ENCODE measurements at places on chromosomes 3 and 15.

GRCh38 chr15:27361438-27361837, 390.5 kb downstream of the GABRG3 start:
- no peak for DNase-seq

GRCh38 chr3:161395115-161396012, 24.0 kb upstream of the SPTSSB start:
- DNase-seq: no peak

GRCh38 chr3:172333042-172333377, 115.2 kb downstream of the GHSR start:
- DNase-seq: no peak

DNA sequence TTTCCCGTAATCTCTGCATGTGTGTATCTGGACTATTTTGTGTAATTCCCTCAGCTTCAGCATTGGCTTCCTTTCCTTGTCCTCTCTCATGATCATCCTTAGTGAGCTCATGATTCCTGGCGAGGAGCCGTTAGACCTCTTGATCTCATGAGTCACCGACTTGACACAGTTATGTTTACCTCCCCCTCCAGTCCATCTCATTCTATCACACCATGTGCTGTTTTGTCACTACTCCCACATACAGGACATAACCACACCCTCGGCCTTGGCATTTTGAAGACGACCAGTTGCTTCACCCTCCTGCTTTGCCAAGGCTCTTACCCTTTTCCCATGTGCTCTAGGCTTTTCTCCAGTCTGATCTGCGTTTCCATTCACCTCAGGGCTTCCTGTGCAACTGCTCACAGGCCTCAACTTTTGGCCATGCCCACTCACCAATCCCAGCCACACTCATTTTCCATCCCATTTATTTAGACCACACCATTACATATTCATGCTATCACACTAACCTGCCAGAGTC, 41.5 kb downstream of the CP start:
- DNase-seq: no peak

DNA sequence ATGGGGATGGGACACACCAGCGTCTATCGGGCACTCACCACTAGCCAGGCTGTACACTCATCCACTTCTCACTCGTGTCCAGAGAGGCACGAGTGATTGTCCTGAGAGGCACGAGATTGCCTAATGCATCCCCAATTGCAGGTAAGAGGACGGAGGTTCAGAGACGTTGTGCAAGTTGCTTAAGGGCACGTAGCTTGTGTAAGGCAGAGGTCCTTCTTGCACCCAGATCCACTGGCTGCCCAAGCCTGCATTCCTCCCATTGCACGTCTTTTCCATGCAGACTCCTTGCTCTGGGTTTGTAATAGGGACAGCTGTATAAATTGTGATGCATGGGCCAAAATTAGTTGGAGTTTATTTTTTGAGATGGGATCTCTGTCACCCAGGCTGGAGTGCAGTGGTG, 264.3 kb downstream of the PLCL2 start:
- DNase-seq: no peak

- no peak for DNase-seq
These were observed 186.3 kb downstream of the MCTP2 start for GRCh38 chr15:94417501-94418293.

DNA sequence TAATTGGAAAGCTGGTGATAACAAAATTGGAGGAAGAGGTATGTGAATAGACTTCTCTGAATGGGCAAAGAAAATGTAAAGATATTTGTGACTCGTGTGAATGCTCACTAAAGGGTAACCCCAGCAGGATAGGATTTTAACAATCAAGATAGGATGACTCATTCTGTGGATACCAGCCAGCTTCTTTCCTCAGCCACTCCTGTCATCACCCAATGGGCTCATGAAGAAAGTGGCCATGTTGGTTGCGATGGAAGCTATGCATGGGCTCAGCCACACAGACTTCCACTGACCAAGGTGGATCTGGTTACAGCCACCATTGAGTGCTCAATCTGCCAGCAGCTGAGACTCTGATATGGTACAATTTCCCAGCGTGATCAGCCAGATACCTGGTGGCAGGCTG, 40.9 kb downstream of the STRIT1 start:
- DNase-seq: no peak

DNA sequence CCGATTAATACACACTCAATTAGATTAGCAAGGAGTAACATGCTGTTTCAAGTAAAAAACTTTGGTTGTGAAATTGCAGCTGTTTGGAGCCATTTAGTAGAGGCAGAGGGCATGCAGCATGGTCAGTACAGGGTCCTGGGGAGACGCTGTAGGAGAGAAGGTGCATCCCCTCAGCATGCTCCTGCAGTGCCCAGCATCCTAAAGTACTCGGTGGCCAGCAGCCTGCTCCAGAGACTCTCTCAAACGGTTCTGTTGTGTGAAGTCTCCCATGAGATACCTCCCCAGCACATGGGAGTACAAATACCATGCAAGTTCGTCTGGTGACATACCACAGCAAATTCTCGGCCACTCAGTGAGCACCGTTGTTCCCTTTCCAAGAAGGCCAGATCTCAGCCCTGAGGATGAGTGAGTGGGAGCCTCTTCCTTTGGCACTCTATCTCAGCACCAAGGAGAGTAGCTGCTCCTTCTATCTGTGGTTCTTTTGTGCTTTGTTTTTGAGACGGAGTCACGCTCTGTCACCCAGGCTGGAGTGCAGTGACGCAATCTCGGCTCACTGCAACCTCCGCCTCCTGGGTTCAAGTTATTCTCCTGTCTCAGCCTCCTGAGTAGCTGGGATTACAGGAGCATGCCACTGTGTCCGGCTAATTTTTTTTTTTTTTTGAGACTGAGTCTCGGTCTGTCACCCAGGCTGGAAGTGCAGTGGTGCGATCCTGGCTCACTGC, 72.7 kb downstream of the TJP1 start:
- DNase-seq: no peak

- no peak for DNase-seq
These were observed 26.7 kb downstream of the SNTN start for GRCh38 chr3:63679186-63679585.

GRCh38 chr15:25339431-25339830, 99.4 kb downstream of the UBE3A start:
- no peak for DNase-seq

- no peak for DNase-seq
These were observed 25.0 kb upstream of the VPS39 start for GRCh38 chr15:42233107-42233506.

DNA sequence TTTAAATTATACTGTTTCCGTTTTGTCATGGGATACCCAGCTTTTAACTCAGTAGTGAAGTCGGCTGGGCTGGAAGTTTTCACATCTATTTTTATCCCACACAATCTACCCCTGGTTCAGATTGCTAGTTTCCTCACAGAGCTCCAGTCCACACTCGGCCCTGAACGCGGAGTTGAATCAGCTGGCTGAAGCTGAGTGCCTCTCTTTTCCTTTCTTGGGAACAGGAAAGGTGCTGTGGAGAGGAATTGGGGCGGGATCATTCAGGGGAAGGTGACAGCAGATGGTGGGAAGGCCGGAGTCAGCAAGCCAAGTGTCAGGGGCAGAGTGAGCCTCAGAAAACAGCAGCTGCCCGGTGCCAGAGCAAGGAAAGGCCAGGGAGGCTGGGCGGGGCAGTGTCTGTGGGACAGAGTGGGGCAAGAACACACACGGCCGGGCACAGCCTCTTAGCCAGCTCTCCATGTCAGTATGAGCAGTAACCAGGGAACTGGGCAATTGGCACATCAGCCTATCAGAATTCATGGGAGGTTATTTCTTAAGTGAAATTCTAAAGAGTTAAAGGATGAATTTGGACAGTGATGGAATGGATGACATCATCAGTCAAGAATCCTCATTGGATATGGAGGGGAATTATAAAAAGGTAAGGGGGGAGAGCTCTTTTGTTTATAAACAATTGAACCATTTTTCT, 135.7 kb upstream of the IL12A start:
- DNase-seq: no peak

- DNase-seq: no peak
These were observed 149.3 kb downstream of the VPS13C start for GRCh38 chr15:61910839-61911369.

GRCh38 chr15:45904019-45904418, 269.2 kb downstream of the SQOR start:
- no peak for DNase-seq

DNA sequence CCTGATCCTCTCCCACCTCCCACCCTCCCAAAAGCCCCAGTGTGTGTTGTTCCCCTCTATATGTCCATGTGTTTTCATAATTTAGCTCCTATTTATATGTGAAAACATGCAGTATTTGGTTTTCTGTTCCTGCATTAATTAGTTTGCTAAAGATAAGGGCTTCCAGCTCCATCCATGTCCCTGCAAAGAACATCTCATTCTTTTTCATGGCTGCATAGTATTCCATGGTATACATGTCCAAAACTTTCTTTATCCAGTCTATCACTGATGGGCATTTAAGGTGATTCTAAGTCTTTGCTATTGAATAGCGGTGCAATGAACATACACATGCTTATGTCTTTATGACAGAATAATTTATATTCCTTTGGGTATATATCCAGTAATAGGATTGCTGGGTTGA, 53.4 kb downstream of the DCBLD2 start:
- DNase-seq: no peak

- DNase-seq: no peak
These were observed 525.8 kb downstream of the SHQ1 start for GRCh38 chr3:72322264-72322976.

- DNase-seq: no peak
These were observed 121.4 kb downstream of the OCA2 start for GRCh38 chr15:27977696-27978095.

- no peak for DNase-seq
These were observed 110.2 kb downstream of the RORA start for GRCh38 chr15:61118885-61119284.

DNA sequence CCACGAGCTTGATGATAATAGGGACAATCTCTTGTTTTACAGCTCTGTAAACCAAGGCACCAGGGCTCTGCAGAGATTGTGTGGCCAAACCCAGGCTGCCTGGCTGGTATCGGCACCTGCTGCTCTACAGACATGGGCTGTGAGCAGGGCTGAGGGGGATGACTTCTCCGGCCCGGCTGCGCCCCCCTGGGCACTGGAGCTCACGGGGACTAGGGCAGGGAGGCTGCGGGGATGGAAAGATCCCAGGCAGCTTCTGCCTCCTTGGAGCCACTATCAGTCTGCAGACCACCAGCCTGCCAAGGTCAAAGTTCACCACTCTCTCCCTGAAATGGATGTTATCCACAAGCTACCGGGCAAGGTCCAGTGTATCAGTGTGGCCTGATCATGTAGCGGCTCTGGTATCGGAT, 22.0 kb upstream of the PIGZ start:
- no peak for DNase-seq

- no peak for DNase-seq
These were observed 14.4 kb downstream of the WWTR1 start for GRCh38 chr3:149643482-149643798.

- no peak for DNase-seq
These were observed 10.3 kb upstream of the CD47 start for GRCh38 chr3:108100906-108101660.

DNA sequence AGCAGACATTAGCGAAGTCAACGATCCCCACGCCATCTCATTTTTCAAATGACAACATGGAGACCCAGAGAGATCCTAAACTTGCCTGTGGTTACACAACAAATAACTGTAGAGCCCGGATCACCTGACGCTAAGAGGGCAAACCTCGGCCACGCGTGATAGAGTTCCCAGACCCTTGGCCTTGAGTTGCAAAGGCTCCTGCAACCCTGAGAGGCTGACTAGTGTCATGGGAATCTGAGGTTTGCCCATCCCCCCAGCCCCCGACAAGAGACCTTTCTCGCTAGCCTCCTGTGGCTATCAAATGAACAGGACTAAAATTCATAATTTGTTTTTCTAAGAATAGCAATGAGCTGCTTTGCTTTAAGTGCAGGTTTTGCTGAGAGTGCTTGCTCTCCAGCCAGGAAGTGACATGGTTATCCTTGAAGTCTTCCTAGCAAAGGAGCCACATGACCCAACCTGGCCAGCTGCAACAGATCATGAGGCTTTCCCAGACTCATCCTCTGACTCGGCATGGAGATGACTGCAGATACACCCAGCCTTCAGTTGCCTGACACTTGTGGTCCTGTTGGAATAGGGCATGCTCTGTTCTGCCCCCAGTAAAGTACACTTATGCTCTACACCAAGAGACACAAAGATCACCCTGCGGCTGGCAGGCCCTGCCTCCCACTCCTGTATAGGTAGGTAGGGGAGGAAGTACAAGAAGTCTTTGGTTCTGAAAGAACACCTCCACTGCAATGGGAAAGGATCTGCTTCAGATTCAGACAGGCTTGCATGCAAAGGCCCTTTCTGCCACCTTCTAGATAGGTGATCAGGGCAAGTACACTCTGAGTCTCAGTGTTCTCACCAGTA, 36.0 kb downstream of the MCF2L2 start:
- DNase-seq: no peak

DNA sequence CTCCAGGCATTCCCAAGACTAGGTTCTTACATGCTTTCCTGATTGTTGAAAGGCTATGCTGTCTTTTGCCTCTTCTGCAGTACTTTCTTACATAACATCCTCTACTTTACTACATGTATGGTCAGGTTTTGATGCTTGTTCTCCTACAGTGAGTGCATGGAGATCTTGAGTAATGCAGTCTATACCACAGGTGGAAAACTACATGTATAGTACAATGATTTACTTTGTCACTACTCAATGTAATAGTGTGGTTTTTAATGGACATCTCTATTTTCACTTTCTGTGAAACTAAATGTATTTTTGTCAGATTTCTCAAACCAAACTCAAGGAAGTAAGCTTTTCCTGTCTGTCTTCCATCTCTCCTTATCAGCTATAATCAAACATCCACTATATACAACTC, 657.0 kb downstream of the TUSC7 start:
- DNase-seq: no peak

DNA sequence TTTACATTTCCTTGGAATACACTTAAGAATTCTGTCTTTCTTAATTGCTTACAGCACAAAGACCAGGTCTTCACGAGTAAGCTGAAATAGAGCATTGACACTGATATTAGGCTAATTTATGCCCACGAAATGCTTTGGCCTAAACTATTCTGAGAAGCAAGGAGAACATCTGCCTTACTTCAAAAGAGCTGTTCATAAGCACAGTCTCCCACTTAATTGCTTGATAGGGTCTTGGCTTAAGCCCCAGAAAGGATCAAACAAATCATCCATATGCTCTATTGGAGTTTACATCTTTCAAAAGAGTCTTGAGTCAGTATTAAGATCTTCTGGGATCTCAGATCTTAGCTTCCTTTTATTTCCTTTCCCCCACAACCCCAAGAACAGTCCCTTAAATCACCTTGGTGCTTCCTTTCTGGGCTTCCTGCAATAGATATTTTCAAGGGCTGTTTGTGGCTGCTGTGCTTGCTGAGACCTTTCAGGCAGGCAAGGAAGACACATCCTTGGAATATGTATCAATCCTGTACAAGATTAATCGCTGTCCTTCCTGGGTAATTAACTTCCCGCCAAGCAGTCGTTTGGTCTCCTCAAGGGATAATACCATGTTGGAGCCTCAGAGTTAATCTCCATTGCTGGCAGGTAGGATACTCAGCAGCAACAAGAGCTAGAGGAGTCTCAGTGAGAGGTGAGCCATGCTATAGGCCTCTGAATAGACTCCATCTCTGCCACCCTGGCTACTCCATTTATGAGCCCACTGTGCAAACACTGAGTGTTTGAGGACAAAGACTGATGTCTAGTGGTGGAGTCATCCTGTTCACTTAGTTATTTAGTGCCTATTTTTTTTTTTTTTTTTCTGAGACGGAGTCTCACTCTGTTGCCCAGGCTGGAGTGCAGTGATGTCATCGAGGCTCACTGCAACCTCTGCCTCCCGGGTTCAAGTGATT, 37.1 kb downstream of the TMEM158 start:
- DNase-seq: no peak

- no peak for DNase-seq
These were observed 10.4 kb upstream of the TRIM59 start for GRCh38 chr3:160460033-160460432.

Data from SHP77 treated with DMSO at 0.1 percent for 48 hours (cell line).